ENCODE measurements at places on chromosomes 1 and 21.

DNA sequence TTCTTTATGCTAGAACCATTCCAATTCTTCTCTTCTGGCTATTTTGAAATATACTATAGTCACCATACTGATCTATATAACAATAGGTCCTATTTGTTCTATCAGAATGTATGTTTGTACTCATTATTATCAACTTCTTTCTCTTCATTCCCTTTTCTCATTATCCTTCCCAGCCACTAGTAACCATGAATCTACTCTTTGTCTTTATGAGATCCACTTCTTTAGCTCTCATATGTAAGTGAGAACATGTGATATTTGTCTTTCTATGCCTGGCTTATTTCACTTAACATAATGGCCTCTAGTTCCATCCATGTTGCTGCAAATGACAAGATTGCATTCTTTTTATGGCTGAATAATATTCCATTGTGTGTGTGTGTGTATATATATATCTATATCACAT, 31.7 kb upstream of the RC3H1 start:
- DNase-seq = no peak

GRCh38 chr1:51671527-51672325, 54.8 kb downstream of the OSBPL9 start:
- DNase-seq = no peak

- DNase-seq = no peak
Observed at GRCh38 chr1:117009132-117009531, 7.6 kb downstream of the CD101 start.

DNA sequence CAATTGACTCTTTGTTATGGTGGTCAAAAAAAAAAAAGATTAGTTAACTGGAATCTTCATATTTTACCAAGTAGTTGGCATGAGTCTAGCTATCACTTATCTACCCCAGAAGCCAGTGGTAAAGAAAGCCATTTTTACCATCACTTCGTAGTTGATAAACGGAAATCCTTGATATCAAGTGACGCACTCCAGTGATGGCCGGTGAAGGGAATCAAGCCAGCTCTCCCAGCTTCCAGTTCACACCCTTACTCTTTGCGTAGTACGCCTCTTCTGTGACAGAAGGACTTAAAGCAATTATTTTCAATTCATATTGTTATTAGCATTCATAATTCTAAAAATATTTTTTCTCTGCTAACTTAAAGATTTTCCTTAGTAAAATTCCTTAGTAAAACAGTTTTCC, 447.9 kb downstream of the GPATCH2 start:
- no peak for DNase-seq

GRCh38 chr1:86089765-86090164, 66.8 kb downstream of the COL24A1 start:
- DNase-seq = no peak

GRCh38 chr1:162405800-162406199, 6.1 kb downstream of the SH2D1B start:
- DNase-seq = no peak
